ENCODE measurements at places on chromosomes 12 and 14. TPM values are rescaled to one million over a fixed set of nuclear protein-coding genes. Genes with fewer than 3 reads are reported as not detected.

GPR132 gene
- 0.68 TPM for total RNA-seq

C1QL4 gene
- 8.0 TPM for total RNA-seq

CLEC2A gene
- total RNA-seq: not detected

GRIP1 gene
- 6.4 TPM for total RNA-seq

GPRC5D gene
- not detected for total RNA-seq
